ENCODE measurements at places on chromosomes 5 and 9.

- no peak for DNase-seq
Observed at GRCh38 chr5:26482810-26483375, 555.5 kb downstream of the CDH9 start.

GRCh38 chr9:72955126-72955455 lies 2.2 kb upstream of the ALDH1A1 start:
- no peak for DNase-seq

DNA sequence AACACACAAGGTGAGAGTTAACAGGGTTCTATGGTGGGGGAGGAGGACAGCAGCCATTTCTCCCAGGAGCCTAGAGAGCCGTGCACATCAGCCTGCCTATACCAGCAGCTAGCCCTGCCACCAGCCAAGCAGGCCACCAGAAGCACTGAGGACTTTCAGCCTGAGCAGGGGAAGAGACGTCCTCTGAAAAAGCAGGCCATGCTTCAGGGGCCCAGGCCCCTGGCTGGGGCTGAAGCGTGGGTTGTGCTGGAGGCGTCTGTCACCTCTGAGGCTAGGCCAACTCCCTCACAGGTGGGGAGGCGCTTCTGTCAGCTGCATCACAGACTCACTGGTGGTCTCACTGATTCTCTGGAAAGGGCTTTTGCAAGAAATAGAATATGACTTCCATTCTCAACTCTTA lies 16.3 kb downstream of the FSTL4 start:
- DNase-seq, result no peak

GRCh38 chr9:35448496-35448895 lies 41.4 kb upstream of the RUSC2 start:
- no peak for DNase-seq

- no peak for DNase-seq
Observed at GRCh38 chr5:16889203-16889971, 46.7 kb downstream of the MYO10 start.

- DNase-seq, result no peak
Observed at GRCh38 chr9:15670894-15671293, 118.1 kb downstream of the CCDC171 start.

DNA sequence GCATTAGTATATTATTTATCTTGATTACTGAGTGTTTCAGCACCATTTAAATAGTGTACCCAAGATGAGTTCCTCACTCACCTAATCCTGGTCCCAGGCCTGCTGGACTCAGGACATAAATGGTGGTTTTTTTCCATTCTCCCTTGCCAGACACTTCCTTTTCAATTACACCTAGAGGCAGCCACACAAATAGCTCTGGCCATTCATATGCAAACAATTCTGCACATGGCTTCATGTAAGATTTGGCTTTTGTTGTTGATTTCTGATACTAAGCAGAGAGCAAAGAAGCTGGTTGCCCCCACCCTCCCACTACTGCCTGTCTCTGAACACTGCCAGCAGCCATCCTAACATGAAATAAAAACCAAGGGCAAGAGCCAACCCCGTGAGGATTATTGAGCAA lies 180.4 kb downstream of the SEMA5A start:
- DNase-seq, result no peak

GRCh38 chr5:749101-749670 lies 35.3 kb downstream of the ZDHHC11B start:
- DNase-seq, result no peak

DNA sequence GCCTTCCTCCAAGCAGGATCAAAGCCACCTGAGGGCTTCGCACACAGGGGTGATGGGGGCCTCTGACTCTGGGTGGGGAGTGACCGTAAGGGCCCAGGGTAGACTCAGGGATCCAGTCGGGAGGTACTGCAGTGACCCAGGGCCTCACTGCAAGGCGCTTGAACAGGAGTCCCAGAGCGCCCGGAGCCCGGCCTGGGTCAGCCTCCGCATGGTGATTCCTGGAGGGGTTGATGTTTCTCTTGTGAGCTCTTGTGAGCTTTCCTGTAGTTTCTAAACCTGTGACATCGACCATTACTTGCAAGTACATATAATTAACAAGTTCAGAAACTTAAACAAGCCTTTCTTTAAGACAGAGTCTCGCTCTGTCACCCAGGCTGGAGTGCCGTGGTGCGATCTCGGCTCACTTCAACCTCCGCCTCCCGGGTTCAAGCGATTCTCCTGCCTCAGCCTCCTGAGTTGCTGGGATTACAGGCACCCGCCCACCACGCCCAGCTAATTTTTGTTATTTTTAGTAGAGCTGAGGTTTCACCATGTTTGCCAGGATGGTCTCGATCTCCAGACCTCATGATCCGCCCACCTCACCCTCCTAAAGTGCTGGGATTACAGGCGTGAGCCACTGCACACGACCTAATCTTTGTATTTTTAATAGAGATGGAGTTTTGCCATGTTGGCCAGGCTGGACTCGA lies 19.8 kb downstream of the PTGES start:
- DNase-seq, result no peak

GRCh38 chr5:120706877-120707276 lies 242.8 kb downstream of the PRR16 start:
- DNase-seq, result no peak

- DNase-seq, result no peak
Observed at GRCh38 chr5:151139646-151140045, 17.9 kb downstream of the ANXA6 start.

GRCh38 chr5:103487218-103487617 lies 75.4 kb downstream of the NUDT12 start:
- DNase-seq, result no peak

- peak; percentile 52 for DNase-seq
Observed at GRCh38 chr5:142012186-142012785, 541 bp downstream of the GNPDA1 start.

DNA sequence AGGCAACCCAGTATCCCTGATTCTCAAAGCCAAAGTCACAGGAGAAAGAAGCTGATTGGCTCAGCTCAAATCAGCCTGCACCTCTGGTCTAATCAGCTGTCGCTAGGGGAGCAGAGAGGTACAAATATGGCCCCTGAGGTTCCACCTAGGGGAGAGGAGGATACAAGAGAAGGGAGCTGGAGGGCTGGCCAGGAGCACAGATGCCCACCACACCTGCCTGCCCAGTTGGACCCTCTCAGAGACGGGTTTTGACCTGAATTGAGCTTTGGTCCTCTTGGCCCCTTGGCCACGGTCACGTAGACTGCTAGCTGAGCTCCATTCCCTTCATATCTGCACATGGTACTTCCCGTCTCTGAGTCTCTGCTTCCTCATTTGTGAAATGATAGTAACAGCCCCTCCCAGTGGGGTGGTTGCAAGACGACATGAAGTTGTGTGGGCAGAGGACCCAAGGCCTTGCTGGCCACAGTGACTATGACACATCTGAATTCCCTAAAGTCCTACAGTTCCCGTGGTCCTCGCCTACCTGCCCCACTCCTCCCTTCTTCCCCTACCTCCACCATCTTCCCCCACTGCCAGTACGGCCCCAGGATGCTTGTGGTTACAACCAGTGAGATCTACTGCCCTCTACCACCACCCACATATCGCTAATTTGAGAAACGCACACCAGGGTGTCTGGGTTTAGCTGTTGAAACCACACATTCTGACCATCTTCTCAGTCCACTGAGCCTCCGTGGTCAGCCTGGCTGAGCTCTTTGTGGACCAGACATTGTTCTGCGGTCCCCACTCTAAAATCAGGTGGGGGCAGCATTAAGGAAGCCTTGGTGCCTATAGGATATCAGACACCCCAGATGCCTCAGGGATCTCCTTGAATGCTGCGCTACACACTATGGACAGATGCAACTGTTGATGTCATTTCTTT lies 60.3 kb upstream of the NEK6 start:
- no peak for DNase-seq

DNA sequence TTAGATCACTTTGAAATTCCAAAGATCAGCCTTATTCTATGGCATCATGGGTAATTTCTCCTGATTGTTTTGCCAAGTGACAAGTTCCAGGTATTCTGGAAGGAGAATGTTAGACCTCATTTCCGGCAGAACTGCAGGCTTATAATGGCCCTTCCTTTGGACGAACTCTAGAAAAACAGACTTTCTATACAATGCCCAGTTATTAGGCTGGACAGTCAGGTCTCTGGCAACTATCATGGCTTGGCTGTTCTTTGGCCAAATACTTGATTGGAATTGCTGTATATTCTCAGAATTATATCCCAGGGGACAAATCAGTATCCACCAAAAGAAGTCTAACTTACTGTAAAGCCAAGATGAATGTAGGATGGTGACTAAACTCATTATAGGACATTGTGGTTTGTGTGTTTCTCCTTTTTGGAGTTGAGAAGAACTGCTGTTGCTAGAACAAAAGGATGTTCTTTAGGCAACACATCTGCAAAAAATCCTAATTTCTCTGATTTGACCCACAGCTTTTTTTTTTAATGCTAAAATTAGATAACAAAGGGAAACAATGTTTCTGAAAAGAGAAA lies 69.0 kb downstream of the ADAMTSL1 start:
- DNase-seq, result no peak

- DNase-seq, result no peak
Observed at GRCh38 chr5:170268884-170269283, 28.7 kb downstream of the LCP2 start.

DNA sequence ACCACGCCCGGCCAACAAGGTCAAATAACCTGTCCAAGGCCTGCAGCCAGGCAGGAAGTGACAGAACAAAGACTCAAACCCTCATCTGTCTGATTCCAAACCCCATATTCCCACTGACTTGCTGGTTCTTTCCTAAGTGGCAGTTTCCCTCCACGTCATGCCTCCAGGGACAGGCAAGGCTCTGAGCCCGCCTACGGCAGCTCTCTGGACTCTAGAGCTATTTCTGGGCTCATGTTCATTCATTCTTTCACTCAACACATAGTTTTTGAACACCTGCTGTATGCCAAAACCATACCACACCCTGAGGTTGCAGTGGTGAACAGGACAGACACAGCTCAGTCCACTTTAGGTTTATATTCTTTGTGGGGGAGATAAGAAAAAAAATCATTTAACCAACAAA lies 5.2 kb upstream of the FBP1 start:
- no peak for DNase-seq

DNA sequence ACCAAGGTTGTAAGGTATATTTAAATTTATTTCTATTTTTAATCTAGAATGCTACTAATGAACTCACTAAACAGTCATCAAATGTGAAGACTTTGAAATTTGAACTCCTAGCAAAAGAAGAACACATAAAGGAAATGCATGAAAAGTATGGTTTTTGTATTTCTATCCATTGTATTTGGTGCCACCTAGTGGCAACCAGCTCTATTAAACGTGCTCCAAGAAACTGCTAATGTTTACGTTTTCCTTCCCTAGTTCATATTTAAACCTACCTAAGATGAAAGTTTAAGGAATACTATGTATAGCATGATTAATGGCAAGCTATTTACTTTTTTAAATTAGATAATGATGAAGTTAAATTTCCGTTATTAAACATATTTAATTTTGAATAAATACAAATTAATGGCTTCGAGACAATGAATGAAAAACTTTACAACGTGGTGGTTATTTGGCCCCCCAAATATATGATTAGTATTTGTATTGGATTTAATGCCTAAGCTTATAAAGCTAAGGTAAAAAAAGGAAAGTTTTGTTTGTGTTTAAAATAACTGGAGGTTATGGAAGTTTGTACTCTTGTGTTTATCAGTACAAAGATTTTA lies 115.9 kb upstream of the SH3GL2 start:
- no peak for DNase-seq

DNA sequence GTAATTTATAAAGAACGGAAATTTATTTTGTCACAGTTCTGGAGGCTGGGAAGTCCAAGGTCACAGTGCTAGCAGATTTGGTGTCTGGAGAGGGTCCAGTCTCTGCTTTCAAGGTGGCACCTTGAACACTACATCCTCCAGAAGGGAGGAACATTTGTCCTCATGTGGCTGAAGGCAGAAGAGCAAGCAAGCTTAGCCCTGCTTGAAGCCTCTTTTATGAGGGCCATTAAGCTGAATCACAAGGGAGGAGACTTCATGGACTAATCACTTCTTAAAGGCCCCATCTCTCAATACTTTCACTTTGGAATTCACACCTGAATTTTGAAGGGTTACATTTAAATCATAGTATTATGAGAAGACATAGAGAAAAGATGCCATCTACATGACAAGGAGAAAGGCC lies 215.4 kb upstream of the NFIL3 start:
- DNase-seq, result no peak

DNA sequence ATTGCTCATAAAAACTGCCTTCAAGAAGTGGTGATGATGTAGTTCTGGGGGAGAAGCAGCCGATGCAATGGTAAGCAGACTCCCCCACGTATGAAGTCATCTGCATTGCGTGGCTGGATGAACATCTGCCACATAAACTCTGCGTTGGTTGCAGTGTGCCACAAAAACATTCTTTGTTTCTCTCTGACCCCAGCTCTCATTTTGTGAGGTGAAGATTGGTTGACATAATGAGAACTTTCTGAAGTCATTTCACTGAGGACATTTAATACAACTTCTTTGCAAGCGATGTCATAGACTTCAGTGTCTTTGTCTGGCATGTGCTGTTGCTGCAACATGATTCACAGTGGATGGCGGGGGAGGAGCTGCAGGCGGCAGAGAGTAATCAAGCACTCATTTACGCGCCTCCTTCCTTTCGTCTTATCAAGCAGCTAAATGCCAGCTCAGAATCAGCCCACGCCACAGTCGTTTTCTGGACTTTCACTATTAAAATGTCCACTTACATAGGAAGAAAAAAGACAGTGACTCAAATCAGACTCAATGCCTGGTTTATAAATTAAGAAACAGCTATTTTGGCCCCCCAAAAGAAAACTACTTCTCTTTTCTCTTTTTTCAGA lies 91.5 kb upstream of the NFIL3 start:
- peak; percentile 12 for DNase-seq

DNA sequence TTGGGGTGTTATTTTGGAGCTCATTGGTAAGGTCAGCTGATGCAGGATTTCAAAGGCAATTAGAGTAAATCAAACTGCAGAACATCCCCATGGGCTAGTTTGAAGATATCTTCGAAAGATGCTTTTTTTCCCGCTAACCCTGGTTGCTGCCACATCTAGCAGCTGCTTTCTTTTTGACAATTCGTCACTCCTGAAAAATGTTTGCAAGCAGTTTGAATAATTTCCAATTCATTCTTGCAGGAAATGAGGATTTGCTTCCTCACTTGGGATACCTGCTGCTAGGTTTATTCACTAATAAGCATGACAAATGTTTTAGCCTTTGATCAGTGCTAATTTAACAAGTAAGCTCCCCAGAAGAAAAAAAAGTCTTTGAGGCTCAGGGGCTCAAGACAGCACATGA lies 649.6 kb upstream of the RORB start:
- DNase-seq, result no peak

Data from stimulated activated CD8-positive, alpha-beta memory T cell treated with anti-CD3 and anti-CD28 coated beads, Interleukin-7, amount 100 ng/mL, for 48 hours (primary cell).